Stimulated activated naive CD4-positive, alpha-beta T cell treated with Interleukin-2 at 50 U/mL for 16 hours (primary cell): ENCODE measurements at places on chromosomes 7 and 10.

DNA sequence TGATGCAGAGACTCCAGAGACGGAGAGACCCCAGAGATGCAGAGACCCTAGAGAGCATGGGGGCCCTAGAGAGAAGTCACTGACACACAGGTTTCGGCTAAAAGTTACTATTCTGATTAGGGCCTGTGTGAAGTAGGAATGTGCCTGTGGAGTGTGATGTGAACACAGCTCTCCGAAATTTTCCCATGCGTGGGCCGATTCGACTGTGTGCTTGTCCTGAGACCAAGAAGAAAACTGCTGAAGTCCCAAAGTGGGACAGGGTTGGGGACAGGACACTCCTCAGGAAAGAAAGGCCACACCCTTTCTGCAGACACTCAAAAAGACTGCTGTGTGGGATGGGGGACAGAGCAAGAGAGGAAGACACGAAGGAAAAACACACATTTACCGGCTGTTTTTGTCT, 533.5 kb downstream of the PTPRN2 start:
- no peak for DNase-seq

- no peak for DNase-seq
Observed at GRCh38 chr10:79385392-79385795, 38.1 kb downstream of the PPIF start.

DNA sequence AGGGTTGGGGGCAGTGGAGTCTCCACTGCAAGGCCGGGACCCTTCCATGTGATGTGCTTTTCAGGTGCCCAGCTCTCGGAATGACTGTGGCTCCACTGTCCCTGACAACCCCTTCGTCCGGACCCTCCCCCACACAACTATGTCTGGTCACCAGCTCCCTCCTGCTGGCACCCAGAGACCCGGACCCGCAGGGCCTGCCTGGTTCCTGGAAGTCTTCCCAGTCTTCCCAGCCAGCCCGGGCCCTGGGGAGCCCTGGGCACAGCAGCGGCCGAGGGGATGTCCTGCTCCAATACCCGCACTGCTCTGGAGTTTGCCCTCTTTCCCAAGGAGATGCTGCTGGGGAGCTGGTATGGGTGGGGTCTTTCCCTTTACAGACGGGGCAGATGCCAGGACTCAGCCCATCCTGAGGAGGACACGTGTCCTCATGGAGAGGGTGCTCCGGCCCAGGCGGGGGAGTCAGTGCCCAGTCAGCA, 5.5 kb downstream of the ATP6V0E2 start:
- DNase-seq = no peak

- no peak for DNase-seq
Observed at GRCh38 chr10:98263088-98263487, 4.9 kb downstream of the LOXL4 start.

DNA sequence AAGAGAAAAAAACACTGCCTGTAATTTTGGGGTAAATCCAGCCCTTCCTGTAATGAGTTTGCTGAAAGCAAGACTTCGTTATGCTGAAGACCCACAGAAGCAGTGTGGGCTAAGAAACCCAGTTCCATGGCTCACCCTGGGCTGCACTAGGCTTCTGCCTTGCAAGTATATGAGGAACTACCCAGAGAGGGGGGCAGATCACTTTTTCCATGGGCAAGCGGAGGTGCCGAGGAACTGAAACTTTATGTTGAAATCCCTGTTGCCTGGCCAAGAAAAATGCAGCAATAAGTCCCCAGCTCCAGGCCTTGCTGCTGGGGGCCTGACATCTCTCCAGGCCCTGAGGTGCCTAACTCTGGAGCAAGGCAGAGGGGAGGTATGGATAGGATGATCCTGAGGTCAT, 8.5 kb downstream of the RASSF4 start:
- DNase-seq = no peak

- DNase-seq = no peak
Observed at GRCh38 chr10:6929148-6929830, 349.2 kb upstream of the PRKCQ start.

DNA sequence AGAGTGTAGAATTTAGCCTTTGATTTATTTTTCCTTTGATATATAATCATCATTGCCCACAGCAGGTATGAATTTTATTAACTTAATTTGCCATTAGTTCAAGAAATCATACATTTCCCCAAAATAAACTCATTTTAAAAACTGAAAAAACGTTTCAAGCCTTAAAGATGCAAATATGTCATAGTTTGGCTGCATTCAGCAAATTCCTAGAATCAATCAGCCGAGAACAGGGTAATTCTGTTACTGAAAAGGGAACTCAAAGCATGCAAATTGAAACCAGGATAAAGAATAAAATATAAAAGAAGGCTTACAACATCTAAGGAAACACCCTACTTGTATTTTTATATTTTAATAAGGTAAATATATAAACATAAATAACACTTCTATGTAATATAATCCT, 233.8 kb upstream of the PRKCQ start:
- DNase-seq = no peak

DNA sequence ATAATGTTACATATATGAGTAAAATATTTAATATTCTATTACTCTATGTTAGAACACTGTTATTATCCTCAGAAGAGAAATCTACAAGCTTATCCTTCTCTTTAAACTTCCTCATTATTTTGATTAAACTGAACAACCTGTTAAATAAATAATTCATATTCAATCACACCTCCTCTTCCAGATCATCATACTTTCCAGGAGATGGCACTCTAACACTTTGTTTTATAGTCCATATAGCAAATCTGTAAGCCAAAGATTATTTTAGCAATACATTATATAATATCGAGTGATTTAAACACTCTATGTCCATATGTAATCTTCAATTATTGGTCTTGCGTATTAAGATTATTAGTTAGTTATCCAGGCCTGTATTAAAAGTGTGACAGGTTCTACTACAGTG, 694.1 kb downstream of the ANKRD7 start:
- DNase-seq = no peak
